ENCODE measurements at places on chromosomes 6 and 20.

DNA sequence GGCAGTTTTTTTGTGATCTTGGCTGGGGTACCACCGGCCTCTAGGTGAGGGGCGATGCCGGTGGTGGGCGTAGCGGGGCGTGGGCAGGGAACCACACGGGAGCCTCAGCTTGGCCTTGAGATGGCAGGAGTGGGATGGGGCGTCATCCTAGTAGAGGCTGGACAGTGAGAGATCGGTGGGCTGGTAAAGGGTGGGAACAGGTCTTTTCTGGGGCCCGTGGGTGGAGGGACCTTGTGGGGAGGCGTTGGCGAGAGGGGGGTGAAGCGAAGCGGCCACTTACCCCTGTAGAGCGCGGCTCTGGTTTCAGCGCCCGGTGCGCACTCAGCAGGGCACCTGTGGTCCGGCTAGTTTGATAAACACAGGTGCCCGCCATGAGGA lies 12.0 kb downstream of the ITPR3 start:
- DNase-seq: no peak

DNA sequence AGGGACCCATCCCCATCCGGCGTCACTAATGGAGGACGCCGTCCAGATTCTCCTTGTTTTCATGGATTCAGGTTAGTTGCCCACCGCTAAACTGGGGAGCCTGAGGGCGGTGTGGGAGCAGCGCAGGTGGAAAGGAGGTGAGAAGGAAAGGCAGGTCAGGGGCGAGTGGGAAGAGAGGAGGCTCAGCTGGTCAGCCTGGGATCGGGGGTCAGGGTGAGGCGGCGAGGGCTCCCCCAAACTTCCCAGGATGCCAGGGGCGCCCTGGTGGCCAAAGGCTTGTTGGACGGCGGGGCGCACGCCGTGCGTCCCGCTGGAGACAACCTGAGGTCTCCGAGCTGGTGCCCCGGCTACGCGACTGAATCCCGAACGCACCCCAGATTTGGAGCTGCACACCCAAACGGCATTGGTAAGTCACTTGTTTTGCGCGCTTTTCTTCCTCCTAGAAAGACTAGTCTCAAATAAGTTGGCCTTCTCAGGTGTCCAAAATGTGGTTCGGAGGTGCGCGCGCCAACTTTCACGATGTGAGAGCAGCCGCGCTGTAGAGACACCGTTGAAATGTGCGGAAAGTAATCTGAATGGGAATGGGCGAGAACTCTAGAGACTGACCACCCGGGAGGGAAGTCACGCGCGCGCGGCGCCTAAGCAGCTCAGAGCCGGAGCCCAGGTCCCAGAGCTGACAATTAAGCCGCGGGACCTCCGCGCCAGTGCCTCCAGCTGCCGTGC lies 9.7 kb downstream of the GNAS-AS1 start:
- DNase-seq: no peak

GRCh38 chr6:4582506-4583417 lies 193.4 kb upstream of the CDYL start:
- no peak for DNase-seq

GRCh38 chr6:129280749-129281148 lies 397.8 kb downstream of the LAMA2 start:
- DNase-seq: no peak

GRCh38 chr6:137399881-137400443 lies 94.2 kb downstream of the OLIG3 start:
- no peak for DNase-seq

- DNase-seq: no peak
Measured at GRCh38 chr20:14830466-14830865, 493.1 kb upstream of the FLRT3 start.

GRCh38 chr6:36914227-36914794 lies 28.6 kb downstream of the C6orf89 start:
- DNase-seq: no peak

- peak; percentile 6 for DNase-seq
Measured at GRCh38 chr6:105994591-105995390, 91.3 kb upstream of the PRDM1 start.
